ENCODE measurements at places on chromosomes 1 and 21. TPM values are rescaled to one million over a fixed set of nuclear protein-coding genes. Genes with fewer than 3 reads are reported as not detected.

GRCh38 chr1:87226341-87226760 lies 102.3 kb upstream of the LMO4 start:
- no peak overlapping the region for H3K4me3 ChIP-seq
- H3K36me3 ChIP-seq, result no peaks in the 10 kb centered on the region

DNA sequence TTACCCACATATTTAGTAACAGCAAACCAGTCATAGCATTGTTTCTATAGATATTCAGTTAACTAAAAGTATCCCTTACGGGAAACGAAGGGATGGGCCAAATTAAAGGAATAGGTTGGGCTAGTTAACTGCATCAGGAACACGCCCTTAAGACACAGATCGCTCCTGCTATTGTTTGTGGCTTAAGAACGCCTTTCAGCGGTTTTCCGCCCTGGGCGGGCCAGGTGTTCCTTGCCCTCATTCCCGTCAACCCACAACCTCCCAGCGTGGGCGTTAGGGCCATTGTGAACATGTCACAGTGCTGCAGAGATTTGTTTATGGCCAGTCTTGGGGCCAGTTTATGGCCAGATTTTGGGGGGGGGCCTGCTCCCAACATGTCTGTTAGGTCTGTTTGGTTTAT lies 14.7 kb downstream of the TNFRSF18 start:
- no peaks in the 10 kb centered on the region for H3K27me3 ChIP-seq
- H3K27ac ChIP-seq, result no peak overlapping the region
- no peak overlapping the region for H3K4me3 ChIP-seq
- peaks cover 2% of the 10 kb centered on the region for H3K4me1 ChIP-seq
- DNase-seq, result no peak

DNA sequence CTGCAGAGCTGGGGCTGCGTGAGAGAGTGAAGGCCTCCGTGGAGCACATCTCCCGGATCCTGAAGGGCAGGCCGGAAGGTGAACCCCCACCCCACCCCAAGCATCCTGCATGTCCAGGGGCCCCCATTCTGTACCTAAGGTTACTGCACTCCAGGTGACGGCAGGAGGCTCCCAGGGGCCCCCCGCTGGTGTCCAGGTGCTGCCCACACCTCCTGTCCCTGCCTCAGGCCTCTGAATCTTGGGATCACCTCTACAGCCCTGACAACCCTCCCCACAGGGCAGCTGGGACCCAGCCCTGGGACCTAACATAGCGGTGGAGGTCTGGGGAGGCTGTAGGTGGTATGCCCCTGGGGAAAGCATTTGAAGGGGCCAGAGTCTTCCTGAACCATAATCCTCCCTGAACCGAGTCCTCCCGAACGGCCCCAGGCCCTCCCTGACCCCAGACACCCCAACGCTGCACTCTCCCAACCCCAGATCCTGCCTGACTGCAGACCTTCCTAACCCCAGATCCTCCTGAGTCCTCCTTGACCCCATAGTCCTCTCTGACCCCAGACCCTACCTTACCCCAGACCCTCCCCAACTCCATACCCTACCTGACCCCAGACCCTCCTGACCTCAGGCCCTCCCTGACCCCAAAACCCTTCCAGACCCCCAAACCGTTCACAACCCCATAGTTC lies 33.5 kb downstream of the TRIM11 start:
- no peak overlapping the region for H3K27ac ChIP-seq
- no peaks in the 10 kb centered on the region for H3K36me3 ChIP-seq
- H3K27me3 ChIP-seq, result no peaks in the 10 kb centered on the region
- H3K4me3 ChIP-seq, result no peak overlapping the region
- H3K4me1 ChIP-seq, result peaks cover 2% of the 10 kb centered on the region
- DNase-seq, result no peak

GRCh38 chr1:206725109-206725963 lies 40.6 kb downstream of the MAPKAPK2 start:
- DNase-seq, result peak; percentile 85
- peak overlapping the region; percentile 29 for H3K27ac ChIP-seq
- H3K4me1 ChIP-seq, result peaks cover 49% of the 10 kb centered on the region
- H3K27me3 ChIP-seq, result no peaks in the 10 kb centered on the region
- no peak overlapping the region for H3K4me3 ChIP-seq

GRCh38 chr1:86582161-86582560 lies 35.3 kb downstream of the CLCA4 start:
- H3K4me1 ChIP-seq, result no peaks in the 10 kb centered on the region
- H3K4me3 ChIP-seq, result no peak overlapping the region
- no peak overlapping the region for H3K27ac ChIP-seq
- DNase-seq, result no peak
- H3K36me3 ChIP-seq, result no peaks in the 10 kb centered on the region
- H3K27me3 ChIP-seq, result no peaks in the 10 kb centered on the region

DNA sequence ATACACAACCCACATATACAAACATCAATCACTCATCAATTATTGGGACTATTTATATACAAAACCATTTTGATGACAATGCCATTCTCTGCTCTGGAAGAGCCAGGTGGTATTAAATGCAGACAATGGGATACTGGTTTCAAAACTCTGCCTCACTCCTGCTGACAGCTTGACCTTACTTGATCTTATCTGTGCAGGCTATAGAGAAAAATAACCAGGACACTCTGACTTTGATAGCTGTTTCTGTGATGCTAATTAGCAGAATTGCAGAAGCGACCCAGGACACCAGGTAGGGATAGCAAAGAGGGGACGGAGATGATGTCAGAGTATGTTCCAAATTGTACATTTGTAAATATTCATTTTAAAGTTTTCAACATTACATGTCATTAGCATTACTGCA lies 89.5 kb downstream of the OLFM3 start:
- DNase-seq, result no peak
- no peaks in the 10 kb centered on the region for H3K36me3 ChIP-seq
- no peaks in the 10 kb centered on the region for H3K27me3 ChIP-seq

DNA sequence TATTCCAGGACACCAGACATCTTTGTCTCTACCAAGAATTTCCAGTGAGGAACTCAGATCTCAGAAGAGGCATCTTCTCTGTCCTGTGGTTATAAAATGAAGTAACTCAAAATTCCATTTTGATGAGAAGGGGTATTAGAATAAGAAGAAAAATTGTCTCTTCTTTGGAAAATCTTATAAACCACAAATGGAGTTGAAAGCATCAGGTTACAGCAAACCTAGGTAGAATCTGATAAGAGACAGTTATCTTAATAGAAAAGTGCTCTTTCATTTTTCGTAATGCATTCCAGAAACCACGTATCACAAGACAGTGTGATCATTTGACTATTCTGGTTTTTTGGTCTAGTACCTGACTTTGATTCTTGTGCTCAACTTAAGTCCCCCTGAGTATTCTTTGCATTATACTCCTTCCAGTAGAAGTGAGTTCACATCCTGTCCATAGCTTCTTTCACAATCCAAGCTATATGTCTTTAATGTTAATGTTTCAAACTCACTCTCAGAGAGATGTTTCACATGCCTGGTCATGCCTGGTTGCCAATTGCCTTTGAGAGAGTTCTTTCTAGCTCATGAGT lies 120.9 kb upstream of the PRDX6 start:
- H3K4me1 ChIP-seq, result peaks cover 31% of the 10 kb centered on the region
- H3K36me3 ChIP-seq, result peaks cover 15% of the 10 kb centered on the region
- H3K27me3 ChIP-seq, result no peaks in the 10 kb centered on the region
- DNase-seq, result no peak
- no peak overlapping the region for H3K4me3 ChIP-seq

- no peaks in the 10 kb centered on the region for H3K4me1 ChIP-seq
- H3K27me3 ChIP-seq, result peaks cover 2% of the 10 kb centered on the region
- H3K27ac ChIP-seq, result no peak overlapping the region
- no peaks in the 10 kb centered on the region for H3K36me3 ChIP-seq
Measured at GRCh38 chr1:56045477-56045876, 533.9 kb downstream of the PLPP3 start.

GRCh38 chr1:20445956-20446355 lies 40.1 kb downstream of the CAMK2N1 start:
- H3K4me3 ChIP-seq, result no peak overlapping the region
- H3K27me3 ChIP-seq, result peaks cover 11% of the 10 kb centered on the region
- H3K36me3 ChIP-seq, result no peaks in the 10 kb centered on the region

- no peak overlapping the region for H3K27ac ChIP-seq
- H3K27me3 ChIP-seq, result no peaks in the 10 kb centered on the region
- peaks cover 19% of the 10 kb centered on the region for H3K4me1 ChIP-seq
- no peak overlapping the region for H3K4me3 ChIP-seq
- peaks cover 20% of the 10 kb centered on the region for H3K36me3 ChIP-seq
Measured at GRCh38 chr1:232982238-232982944, 32.0 kb downstream of the NTPCR start.

- peak overlapping the region; percentile 47 for H3K27ac ChIP-seq
- H3K4me1 ChIP-seq, result peaks cover 49% of the 10 kb centered on the region
- DNase-seq, result peak; percentile 64
- peak overlapping the region; percentile 87 for H3K4me3 ChIP-seq
- peaks cover 20% of the 10 kb centered on the region for H3K36me3 ChIP-seq
Measured at GRCh38 chr1:15411593-15412137, 2.0 kb downstream of the EFHD2 start.

The OSBPL9 gene
- total RNA-seq, result 64.5 TPM

The ETV3L gene
- not detected for total RNA-seq

The ZBED6 gene
- 19.3 TPM for total RNA-seq

The S100A7A gene
- not detected for total RNA-seq

The REN gene
- total RNA-seq, result not detected

The GCSAML gene
- not detected for total RNA-seq

The SPRR1A gene
- not detected for total RNA-seq

All from activated CD4-positive, alpha-beta T cell treated with anti-CD3 and anti-CD28 coated beads for 36 hours (primary cell).